ENCODE measurements at places on chromosomes 4 and X. TPM values are rescaled to one million over a fixed set of nuclear protein-coding genes. Genes with fewer than 3 reads are reported as not detected.

DNA sequence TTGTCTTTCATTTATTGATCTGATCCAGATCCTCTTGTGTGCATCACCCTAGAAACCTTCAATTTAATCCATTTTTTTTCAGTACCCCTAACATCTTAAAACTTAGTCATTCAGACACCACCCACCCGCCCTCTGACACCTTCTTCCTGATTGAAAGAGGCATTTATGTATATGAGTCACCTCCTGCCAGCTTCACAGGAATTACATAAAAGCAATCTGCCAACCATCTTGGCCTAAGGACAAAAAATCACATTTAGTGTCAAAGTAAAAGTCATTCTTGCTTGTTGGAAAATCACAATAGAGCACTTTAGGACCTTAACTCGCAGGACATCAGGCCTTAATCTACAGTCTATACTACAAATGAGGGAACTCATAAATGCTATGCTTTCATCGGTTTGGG, 52.1 kb downstream of the NDST3 start:
- DNase-seq, result no peak

- no peak for DNase-seq
Observed at GRCh38 chr4:172652369-172652768, 516.2 kb upstream of the GALNT7 start.

GRCh38 chrX:101220662-101221260, 1.2 kb downstream of the DRP2 start:
- no peak for DNase-seq

GRCh38 chr4:180512801-180513475, 1730.3 kb upstream of the TENM3 start:
- DNase-seq, result no peak

DNA sequence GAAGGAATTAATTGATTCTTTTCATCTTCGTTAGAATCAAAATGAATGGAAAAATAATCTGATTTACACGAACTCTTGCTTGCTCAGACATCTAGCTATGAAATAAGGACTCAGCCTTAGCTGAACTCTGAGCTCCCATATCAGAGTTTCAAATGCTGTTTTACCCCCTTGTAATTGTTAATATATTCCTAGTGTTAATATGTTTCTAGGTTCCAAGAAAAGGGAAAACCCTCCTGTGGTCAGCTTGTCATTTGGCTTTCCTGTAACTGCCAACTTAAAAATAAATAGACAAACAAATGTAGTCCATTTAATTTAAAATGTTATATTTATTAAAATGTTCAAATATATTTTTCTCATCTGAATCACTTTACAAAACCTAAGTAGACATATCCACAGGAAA, 432.1 kb downstream of the ARHGAP24 start:
- no peak for DNase-seq

- no peak for DNase-seq
Observed at GRCh38 chr4:2792711-2793585, at the start of gene SH3BP2. Gene SH3BP2, plus strand, starts transcription at chr4:2793085. Its CDS starts 27,533 bp downstream, at chr4:2820618.

Gene MAGED4
- total RNA-seq, result 12.4 TPM

Gene TEC
- 2.5 TPM for total RNA-seq

- DNase-seq, result no peak
Observed at GRCh38 chr4:128979934-128980333, 113.4 kb downstream of the SCLT1 start.

Gene HTN3
- total RNA-seq, result not detected

Gene HELT
- not detected for total RNA-seq

Gene TIGD4
- total RNA-seq, result 0.18 TPM

GRCh38 chrX:103017542-103017941, 46.4 kb downstream of the BEX1 start:
- DNase-seq, result no peak

Gene L1CAM
- total RNA-seq, result 1.4 TPM

- DNase-seq, result no peak
Observed at GRCh38 chr4:169342906-169343564, 72.3 kb upstream of the SH3RF1 start.

DNA sequence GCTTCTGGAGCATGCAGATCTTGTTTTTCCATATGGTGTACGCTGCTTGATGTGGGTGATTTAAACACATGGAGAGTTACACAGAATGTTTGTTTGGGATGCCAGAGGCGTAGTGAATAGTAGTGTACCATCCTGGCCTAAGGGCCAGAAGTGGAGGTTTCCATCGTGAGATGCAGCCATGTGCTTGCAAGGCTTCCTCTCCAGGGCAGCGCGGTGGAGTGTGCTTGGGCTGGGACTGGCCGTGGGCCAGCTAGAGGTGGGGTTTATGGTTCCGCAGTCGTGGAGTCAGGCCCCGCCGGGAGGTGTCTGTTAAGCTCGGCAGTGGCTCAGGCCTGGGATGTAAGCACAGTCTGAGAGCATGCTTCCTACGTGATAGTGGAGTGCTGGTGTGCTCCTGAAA, 14.0 kb downstream of the STOX2 start:
- DNase-seq, result no peak

Data from T-cell (primary cell).